AG04450 (cell line): ENCODE measurements at places on chromosomes 7 and 10. TPM values are rescaled to one million over a fixed set of nuclear protein-coding genes. Genes with fewer than 3 reads are reported as not detected.

Gene AKR1C4
- not detected in 2 replicates for polyA plus RNA-seq

Gene AS3MT
- 4.0 and 6.7 TPM in 2 replicates for polyA plus RNA-seq

Gene PPIA
- 4,846 and 5,100 TPM in 2 replicates for polyA plus RNA-seq

Gene CRYGN
- not detected in 2 replicates for polyA plus RNA-seq

Gene GNG11
- 13.8 and 19.7 TPM in 2 replicates for polyA plus RNA-seq

Gene CALHM1
- not detected in 2 replicates for polyA plus RNA-seq

Gene EBLN1
- polyA plus RNA-seq: not detected in 2 replicates
